Chondrocyte (in vitro differentiated cells): ENCODE measurements at places on chromosomes 1 and 21. TPM values are rescaled to one million over a fixed set of nuclear protein-coding genes. Genes with fewer than 3 reads are reported as not detected.

The TTC34 gene
- 0.60 to 1.8 TPM (median 0.67 TPM) in 3 replicates for total RNA-seq

DNA sequence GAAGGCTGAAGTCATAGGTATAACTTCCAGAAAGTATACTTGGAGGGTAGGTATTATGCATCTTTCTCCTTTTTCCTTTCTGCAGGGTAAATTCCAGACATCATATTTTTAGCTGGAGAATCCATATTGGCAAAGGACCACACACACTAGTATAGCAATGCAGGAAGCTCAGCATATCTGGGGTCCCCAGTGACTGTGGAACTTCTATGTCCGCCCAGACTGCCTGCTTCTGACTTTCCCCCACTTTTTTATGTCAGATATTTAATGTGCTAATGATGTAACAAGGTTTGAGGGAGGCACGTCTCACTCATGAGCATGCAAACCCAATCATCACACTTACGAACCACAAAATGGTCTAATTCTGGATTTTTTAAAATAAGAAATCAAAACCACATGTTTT is 90.4 kb downstream of the BACH1 start:
- peaks cover 2% of the 10 kb centered on the region for H3K36me3 ChIP-seq
- no peak overlapping the region for H3K27ac ChIP-seq
- H3K27me3 ChIP-seq: no peaks in the 10 kb centered on the region
- H3K4me1 ChIP-seq: peaks cover 3% of the 10 kb centered on the region

- H3K27ac ChIP-seq: peak overlapping the region; percentile 29
- no peak overlapping the region for H3K4me3 ChIP-seq
- H3K36me3 ChIP-seq: no peaks in the 10 kb centered on the region
- DNase-seq: no peak
Observed at GRCh38 chr1:155651861-155652661, 36.5 kb downstream of the YY1AP1 start.

The PADI4 gene
- 0.60 TPM in 1 of 3 replicates, not detected in the others for total RNA-seq

The MYOG gene
- total RNA-seq: not detected in 3 replicates

GRCh38 chr1:155272466-155273342 is 600 bp downstream of the CLK2 start:
- no peaks in the 10 kb centered on the region for H3K27me3 ChIP-seq
- H3K36me3 ChIP-seq: peaks cover 15% of the 10 kb centered on the region
- peak overlapping the region; percentile 97 for H3K27ac ChIP-seq
- peak overlapping the region; percentile 96 for H3K4me3 ChIP-seq
- peak; percentile 26 for DNase-seq
- H3K4me1 ChIP-seq: peaks cover 33% of the 10 kb centered on the region

The METTL13 gene
- 17.2 to 21.7 TPM (median 21.4 TPM) in 3 replicates for total RNA-seq

GRCh38 chr1:42784946-42785693 is at the start of gene TMEM269:
Gene TMEM269, plus strand, starts transcription at chr1:42784991. Its CDS starts 4,903 bp downstream, at chr1:42789894.
- no peaks in the 10 kb centered on the region for H3K27me3 ChIP-seq
- H3K36me3 ChIP-seq: peaks cover 14% of the 10 kb centered on the region
- H3K4me3 ChIP-seq: no peak within 1 kb of the TSS
- no peak for DNase-seq

- DNase-seq: no peak
- peaks cover 6% of the 10 kb centered on the region for H3K36me3 ChIP-seq
- H3K4me1 ChIP-seq: no peaks in the 10 kb centered on the region
- no peak overlapping the region for H3K4me3 ChIP-seq
Observed at GRCh38 chr1:111161843-111162487, 21.9 kb downstream of the CEPT1 start.
